Left cardiac atrium (tissue), 4 donors: ENCODE measurements at places on chromosomes 3 and 15. TPM values are rescaled to one million over a fixed set of nuclear protein-coding genes. Genes with fewer than 3 reads are reported as not detected.

FBXL22 gene
- 24.2 TPM for total RNA-seq

A4GNT gene
- not detected for total RNA-seq

PPM1L gene
- 30.2 TPM for total RNA-seq

SAMMSON gene
- total RNA-seq, result not detected

GOLGA8N gene
- 9.2 TPM for total RNA-seq

ENTPD3 gene
- total RNA-seq, result 0.10 TPM

EPHB3 gene
- 1.6 TPM for total RNA-seq

DCUN1D1 gene
- total RNA-seq, result 31.2 TPM

DZIP1L gene
- 5.8 TPM for total RNA-seq

CDCP1 gene
- total RNA-seq, result 1.3 TPM

OSTN gene
- 0.27 TPM for total RNA-seq

GHSR gene
- total RNA-seq, result not detected

TIMP4 gene
- total RNA-seq, result 54.5 TPM

PRTG gene
- total RNA-seq, result 1.3 TPM

EPHB1 gene
- total RNA-seq, result 1.7 TPM

GATM gene
- 32.9 TPM for total RNA-seq

UCN2 gene
- not detected for total RNA-seq

ZSCAN29 gene
- total RNA-seq, result 13.2 TPM

GALNT15 gene
- total RNA-seq, result 26.5 TPM

NFKBIZ gene
- 34.9 TPM for total RNA-seq

EFHB gene
- 0.59 TPM for total RNA-seq

OR5H1 gene
- not detected for total RNA-seq

PRR20G gene
- total RNA-seq, result not detected

CNOT10 gene
- total RNA-seq, result 16.1 TPM

CACNA2D2 gene
- total RNA-seq, result 4.6 TPM

GREM1 gene
- 2.6 TPM for total RNA-seq

LYZL4 gene
- not detected for total RNA-seq

CFAP20DC gene
- 0.24 TPM for total RNA-seq

GOLGA8H gene
- total RNA-seq, result 0.18 TPM

UBA7 gene
- total RNA-seq, result 23.9 TPM

CX3CR1 gene
- total RNA-seq, result 0.60 TPM

FMN1 gene
- total RNA-seq, result 9.4 TPM

ROPN1 gene
- total RNA-seq, result not detected

EHHADH gene
- total RNA-seq, result 12.8 TPM

PLA1A gene
- 8.7 TPM for total RNA-seq

ADCY5 gene
- 104 TPM for total RNA-seq

MBNL1 gene
- 141 TPM for total RNA-seq

OXSR1 gene
- total RNA-seq, result 35.2 TPM

GRAMD1C gene
- total RNA-seq, result 2.0 TPM

EFCAB12 gene
- total RNA-seq, result 0.37 TPM
